Caco-2 (cell line): ENCODE measurements at places on chromosomes 1 and 21.

DNA sequence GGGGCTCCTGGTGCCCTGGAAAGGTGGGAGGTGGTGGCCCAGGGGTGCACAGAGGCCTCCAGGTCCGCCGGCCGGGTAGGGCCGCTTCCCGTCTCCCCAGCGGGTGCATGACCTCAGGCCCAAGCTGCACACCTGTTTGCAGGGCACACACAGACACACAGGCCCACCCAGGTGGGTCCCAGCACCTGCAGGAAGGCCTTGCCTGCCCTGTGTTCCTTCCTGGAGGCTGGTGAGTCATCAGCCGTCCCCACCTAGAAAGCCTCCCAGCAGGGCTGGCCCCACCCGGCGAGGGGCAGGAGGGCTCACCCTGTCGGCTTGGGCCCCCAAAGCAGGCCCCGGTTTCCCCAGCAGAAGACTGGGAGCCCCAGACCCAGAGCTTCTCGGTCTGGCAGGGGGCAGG is 23.6 kb upstream of the TTLL10 start:
- DNase-seq = no peak

DNA sequence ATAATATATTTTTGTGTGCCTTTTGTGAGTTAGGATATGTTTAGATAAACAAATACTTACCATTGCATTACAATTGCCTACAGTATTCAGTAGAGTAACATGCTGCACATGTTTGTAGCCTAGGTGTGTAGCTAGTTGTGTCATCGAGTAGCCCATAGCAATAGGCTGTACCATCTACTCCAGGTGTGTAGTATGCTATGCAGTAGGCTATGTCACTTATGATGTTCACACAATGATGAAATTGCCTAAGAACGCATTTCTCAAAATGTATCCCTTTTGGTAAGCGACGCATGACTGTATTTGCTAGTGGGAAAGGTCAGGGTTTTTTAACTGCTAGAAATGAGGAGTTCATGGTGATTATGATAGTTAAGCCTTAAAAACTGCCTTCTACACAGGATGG is 30.0 kb upstream of the B3GALT5 start:
- no peak for DNase-seq

DNA sequence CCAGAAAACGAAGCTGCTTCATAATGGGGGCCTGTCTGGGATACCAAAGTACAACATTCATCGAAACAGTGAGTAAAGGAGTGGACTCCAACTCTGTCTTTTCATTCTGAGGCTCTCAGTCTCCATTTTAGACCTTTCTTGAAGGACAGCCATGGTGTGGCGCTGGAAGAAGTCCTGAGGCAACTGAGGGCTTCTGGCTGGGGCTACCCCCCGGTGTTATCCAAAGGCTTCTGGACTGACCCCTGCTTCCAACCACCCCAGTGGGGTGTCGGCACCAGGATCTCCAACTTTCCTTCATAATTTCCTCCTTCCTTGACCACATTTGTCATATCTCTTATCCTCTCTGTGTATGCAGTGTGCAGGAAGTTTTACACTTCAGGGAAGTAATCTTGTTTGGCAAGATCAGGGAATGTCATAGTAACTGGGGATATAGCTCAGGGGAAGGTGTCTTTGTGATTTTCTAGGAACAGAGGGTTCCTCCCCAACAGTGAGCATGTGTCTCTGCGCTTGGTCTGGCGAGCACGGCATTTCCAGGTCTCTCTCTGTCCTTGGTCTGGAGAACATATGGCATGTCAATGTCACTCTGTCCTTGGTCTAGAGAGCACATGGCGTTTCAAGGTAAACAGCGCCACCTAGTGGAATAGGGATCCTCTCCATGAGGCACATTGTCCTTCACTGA is 19.4 kb upstream of the BSDC1 start:
- DNase-seq = peak; percentile 45

- DNase-seq = no peak
Measured at GRCh38 chr1:207115269-207115668, 11.2 kb downstream of the C4BPA start.

DNA sequence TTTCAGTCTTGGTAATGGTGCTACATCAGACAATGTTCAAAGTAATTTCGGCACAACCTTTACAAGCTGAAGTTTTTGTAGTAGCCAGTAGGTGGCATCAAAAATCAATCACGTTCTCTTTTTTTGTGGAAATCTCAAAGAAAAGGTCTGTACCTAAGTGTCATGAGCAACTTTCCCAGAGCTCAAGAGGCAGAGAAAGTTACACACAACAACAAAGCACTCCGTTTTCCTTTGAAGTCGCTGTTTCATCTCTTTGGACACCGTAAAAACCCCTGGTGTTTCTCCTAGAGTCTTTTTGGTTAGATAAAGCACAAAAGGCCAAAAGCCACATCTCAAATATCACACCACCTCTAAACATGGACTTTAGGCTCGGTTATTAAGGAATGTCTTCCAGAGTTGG is 131.6 kb downstream of the LHX8 start:
- DNase-seq = peak; percentile 60

GRCh38 chr21:42722808-42723473 is 69.5 kb downstream of the PDE9A start:
- DNase-seq = no peak

DNA sequence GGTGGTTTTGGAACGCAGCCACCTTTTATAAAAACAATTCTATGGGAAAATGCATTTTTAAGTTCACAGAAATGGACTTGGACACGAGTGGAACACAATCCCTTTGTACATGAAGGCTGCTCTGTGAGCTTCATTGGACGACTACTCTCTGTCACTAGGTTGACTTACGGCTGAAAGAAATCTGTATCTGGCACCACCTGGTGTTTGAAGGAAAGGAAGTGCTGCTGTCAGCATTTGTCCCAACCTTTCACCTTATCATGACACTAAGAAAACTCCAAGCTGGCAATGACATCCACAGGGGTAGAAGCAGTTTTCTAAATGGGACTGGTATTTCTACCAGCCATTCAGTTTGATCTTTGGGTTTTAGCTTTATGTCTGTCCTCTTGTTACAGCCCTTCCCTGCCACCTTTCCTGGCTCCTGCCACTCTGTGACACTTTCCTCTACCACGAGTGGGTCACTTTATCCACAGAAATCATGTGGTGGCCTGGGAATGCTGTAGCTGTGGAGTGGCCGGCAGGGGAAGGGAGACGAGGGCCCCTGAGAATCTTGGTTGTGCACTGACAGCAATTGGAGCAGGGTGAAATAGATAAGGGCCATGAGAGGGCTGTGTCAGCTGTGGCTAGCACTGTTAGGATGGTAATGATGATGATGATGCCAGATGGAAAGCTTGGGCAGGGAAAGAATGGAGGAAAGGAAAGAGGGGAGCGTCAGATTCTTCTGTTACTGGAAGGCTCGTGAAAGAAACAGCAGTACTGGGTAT is 85.2 kb downstream of the TBX19 start:
- peak; percentile 32 for DNase-seq

- DNase-seq = no peak
Measured at GRCh38 chr1:25217015-25217414, 15.3 kb downstream of the SYF2 start.

GRCh38 chr1:109910123-109910962 is at the start of gene CSF1:
TSS of gene CSF1 (plus strand) at chr1:109910849. CDS start at chr1:109911024, 175 bp downstream.
- DNase-seq = peak; percentile 47

GRCh38 chr1:56631901-56632300 is 13.2 kb upstream of the PRKAA2 start:
- DNase-seq = no peak
